ELR (cell line): ENCODE measurements at places on chromosomes 13 and 19.

GRCh38 chr19:35768082-35768421 is 7.3 kb upstream of the ARHGAP33 start:
- DNase-seq: no peak

GRCh38 chr19:10952809-10953208 is 8.0 kb upstream of the SMARCA4 start:
- no peak for DNase-seq

DNA sequence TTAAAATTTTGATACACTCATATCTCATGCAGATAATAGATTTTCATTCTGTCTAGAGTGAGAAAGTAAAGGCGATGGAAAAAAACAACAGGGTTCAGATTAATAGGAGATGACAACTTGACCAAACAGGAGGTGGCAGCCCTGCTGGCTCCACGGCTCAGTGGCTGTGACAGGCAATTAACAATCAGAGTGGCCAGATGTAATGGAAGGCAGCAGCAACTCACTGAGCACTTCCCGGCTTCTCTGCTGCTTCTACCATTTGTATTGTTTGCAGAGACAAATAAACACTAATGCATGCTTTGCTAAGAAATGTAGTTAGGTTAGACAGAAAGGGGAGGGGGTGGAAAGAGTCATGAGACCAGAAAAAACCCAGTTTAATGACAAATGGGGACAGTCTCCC is 473.0 kb upstream of the SLC10A2 start:
- no peak for DNase-seq

GRCh38 chr13:86846501-86846900 is 824.7 kb upstream of the SLITRK5 start:
- DNase-seq: peak; percentile 47

GRCh38 chr13:92804346-92804745 is 422.3 kb upstream of the GPC6 start:
- DNase-seq: peak; percentile 50

DNA sequence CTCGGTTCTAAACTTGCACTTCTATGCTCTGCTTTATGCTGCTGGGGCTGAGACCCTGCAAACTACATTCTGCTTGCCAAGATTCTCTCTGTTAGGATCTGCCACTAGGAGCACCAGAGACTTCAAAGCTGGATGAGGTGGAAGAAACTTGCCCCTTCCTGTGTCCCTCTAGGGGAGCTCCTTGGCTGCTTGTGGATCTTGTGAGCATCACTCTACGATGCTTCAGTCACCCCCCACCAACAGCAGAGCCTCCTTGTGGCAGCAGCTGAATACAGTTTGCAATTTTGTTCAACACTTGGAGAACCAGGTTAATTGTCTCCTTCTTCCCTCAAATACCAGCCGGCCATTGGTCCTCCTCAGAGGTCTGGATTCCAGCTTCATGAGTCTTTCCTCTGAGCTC is 310.6 kb downstream of the FGF14 start:
- DNase-seq: peak; percentile 51
